ENCODE measurements at places on chromosomes 12 and 14.

- no peak for DNase-seq
These were observed 3.4 kb downstream of the HSD17B6 start for GRCh38 chr12:56766535-56766934.

DNA sequence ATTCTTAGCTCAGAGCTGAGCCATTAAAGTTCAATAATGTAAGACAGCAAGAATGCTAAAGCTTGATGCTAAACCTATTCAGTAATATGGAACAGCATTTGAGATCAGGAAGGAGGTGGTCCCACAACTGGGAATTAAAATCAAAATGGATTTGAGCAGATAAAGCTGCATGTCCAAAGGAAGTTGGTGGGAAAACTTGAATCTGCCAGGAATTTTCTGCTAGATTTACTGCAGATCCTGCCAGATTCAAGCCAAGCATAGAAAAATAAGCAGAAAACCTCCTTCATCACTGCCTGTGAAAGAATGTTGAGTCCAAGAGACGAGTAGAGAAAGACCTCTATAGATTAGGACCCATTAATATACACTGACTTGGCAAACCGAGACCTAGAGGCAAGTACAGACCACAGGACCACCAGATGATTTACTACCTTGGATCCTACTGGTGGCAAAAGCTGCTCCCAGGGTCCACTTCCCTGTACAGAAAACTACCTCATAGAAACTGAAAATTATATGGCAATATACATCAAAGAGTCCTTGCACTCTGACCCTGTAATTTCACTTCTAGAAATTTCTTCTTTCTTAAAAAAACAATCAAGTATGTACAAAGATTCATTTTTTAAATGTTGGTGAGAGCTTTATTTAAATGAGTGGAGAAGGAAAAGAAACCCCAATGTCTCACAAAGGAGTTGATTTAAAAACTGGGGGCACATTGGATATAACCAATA lies 263.2 kb downstream of the DAD1 start:
- no peak for DNase-seq

DNA sequence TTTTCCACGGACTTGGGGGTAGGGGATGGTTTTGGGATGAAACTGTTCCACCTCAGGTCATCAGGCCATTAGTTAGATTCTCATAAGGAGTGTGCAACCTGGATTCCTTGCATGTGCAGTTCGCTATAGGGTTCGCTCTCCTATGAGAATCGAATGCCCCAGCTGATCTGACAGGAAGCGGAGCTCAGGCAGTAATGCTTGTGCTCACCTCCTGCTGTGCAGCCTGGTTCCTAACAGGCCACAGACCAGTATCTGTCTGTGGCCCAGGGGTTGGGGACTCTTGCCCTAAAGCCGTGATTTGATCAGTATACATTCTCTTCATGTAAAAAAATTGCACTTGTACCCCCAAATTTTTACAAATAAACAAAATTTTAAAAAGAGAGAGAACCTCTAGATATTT lies 219.4 kb upstream of the CPNE8 start:
- DNase-seq: no peak

DNA sequence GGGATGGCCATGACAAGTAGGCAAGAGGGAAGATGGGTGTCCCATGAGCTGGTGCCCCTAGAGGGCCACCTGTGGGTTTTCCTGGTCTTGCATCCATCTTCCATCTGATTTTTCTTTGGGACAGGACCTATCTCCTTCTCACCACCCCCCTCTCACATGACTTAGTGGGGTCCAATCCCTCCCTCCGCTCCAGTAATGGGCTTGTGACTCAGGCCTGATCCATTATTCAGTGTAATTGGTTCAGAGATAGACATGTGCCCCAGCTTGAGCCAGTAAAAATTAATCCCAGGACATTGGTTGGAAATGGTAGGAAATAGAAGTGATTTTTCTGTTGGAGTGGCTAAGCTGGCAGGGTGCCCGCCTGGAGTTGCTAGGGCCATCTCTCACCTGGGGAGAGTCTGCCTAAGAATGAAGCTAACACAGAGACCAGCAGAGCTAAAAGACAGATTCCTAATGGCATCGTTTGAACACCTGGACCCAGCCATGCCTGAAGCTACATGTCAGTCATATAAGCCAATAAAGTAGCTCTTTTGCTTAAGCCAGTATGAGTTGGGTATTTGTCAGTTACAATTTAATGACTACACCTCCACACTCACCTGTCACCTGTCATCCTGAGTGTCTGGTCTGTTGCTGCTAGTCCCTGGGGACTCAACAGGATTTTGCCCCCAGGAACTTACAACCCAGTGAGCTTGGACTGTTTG lies 14.7 kb downstream of the RASAL1 start:
- no peak for DNase-seq

- DNase-seq: no peak
These were observed 1.1 kb downstream of the KMT5A start for GRCh38 chr12:123384994-123385376.

GRCh38 chr14:22427771-22428231 lies 161.2 kb downstream of the DAD1 start:
- DNase-seq: no peak

DNA sequence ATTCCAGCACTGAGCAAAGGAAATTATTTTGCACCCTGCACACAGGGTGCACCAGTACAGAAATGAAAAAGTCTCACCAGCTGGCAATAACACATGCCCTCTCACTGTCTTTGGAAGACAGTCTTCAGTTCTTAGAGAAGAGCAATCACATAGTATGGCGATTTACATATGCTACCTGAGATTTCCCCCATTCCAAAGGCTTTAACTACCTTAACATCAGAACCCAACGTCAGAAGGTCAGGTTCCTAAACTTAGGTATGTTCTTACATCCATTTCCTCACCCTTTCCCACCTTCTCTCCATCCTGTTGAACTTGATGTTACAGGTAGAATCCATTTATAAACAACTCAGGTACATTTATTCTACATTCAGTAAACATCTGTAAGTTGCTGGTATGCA lies 167.8 kb downstream of the PAWR start:
- DNase-seq: no peak

DNA sequence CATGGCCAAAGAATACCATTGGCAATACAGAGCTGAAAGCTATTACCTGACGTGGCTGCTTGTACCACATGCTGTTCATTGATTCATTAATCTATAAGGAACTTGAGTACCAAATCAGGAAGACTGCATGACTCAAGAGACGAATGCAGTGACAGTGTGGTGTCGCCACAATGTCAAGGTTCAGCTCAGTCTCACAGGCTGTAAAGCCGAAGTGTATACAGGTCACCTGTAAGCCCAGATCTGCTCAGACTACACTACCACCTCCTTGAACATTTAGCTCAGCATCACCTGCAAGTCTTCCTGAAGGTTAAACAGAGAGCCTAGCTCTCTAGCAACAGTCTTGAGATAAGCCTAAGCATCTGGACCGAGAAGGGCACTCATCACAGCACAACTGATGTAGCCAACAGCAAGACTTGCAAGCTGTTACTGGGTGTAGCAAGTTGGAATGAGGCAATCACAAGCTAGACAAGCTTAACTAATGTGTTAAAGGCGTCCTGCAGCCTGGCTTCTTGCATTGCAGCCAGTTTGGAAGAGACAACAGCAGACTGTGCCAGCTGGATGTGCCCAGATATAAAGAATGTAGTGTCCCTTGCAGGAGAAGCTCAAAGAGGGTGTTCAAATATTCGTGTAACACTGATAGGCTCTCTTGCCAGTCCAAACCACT lies 21.0 kb downstream of the TMTC1 start:
- DNase-seq: no peak

- no peak for DNase-seq
These were observed 72.3 kb downstream of the ANO2 start for GRCh38 chr12:5872745-5873144.

DNA sequence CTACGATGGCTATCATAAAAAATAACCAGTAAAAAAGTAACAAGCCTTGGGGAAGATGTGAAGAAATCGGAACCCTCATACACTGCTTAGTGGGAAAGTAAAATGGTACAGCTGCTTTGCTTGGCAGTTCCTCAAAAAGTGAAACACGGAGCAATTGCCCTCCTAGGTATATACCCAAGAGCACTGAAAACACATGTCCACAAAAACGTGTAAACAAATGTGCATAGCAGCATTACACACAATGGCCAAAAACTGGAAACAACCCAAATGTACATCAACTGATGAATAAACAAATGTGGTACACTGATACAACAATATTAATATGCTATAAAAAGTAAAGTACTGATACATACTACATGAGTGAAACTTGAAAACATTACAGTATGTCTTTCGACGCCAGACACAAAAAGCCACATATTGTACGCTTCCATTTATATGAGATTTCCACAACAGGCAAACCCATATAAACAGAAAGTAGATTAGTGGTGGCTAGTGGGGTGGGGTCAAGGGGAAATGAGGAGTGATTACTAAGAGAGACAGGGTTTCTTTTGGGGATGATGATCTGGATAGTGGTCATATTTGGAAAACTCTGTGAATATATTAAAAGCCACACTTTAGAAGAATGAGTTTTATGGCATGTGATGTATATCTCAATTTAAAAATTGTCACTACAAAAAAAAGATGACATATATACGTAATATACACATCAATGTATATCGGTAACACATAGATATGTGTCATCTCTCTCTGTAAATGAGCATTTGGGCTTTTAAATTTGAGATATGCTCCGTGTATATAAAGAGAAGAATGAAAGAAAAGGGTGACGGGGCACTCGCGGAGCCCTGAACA lies 996 bp downstream of the SLC41A2 start:
- no peak for DNase-seq

DNA sequence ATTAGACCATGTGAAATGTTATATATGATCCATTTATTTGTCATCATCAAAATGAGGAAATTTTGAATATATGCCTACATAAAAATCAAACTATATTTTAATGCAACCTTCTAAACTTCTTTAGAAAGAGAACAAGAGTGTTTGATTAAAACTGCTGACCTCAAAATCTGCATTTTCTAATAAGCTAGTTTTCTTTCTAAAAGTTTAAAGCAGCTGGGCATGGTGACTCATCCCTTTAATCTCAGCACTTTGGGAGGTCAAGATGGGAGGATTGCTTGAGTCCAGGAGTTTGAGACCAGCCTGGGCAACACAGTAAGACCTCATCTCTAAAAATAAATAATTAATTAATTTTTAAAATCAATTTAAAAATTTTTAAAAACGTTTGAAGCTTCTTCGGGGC lies 36.2 kb downstream of the GNPTAB start:
- DNase-seq: no peak

DNA sequence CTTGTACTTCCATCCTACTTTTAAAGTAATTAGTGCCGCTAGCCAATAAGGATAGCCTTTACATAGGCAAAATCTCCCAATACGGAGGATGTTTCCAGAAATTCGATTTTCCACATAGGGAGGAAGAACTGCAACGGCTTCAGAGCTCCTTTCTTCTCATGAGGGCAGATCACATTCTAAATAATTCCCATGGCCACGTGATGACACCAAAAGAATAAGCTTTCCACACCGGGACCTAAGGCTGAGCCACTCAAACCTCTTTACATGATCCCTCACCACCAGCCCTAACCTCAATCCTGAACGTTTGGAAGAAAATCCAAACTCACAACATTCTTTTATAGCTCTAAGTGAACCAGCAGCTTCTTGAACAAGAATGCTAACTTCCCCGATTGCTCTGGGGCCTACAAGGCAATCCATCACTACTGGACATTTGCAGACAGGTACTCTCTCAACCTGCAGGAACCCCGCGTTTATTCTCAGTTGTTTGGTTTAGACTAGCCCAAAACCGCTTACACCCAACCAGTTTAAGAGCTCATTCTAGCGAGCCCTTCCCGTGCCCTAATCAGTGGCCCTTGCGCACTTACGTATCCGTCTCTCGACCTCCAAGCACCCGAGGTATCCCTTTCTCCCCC lies 884 bp downstream of the CAPRIN2 start:
- DNase-seq: no peak

DNA sequence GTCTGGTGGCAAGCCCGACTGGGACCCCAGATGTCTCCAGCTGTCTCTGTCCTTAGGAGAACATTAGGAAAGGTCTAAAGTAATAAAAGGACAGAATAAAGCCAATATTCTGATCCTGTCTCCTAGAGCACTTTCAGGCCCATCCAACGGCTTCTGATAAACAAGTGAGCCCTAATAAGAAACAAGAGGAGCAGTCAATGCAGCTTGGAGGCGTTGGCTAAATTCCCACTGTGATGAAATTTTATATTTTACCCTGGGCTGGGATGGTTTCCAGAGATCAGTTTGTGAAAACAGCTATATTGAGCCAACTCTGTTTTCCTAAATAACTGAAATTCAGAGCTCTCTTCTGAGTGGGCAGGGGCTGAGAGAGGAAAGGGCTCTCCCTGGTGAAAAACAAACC lies 55.5 kb upstream of the SRRM4 start:
- no peak for DNase-seq

GRCh38 chr14:55589171-55589570 lies 9.2 kb downstream of the KTN1 start:
- no peak for DNase-seq

DNA sequence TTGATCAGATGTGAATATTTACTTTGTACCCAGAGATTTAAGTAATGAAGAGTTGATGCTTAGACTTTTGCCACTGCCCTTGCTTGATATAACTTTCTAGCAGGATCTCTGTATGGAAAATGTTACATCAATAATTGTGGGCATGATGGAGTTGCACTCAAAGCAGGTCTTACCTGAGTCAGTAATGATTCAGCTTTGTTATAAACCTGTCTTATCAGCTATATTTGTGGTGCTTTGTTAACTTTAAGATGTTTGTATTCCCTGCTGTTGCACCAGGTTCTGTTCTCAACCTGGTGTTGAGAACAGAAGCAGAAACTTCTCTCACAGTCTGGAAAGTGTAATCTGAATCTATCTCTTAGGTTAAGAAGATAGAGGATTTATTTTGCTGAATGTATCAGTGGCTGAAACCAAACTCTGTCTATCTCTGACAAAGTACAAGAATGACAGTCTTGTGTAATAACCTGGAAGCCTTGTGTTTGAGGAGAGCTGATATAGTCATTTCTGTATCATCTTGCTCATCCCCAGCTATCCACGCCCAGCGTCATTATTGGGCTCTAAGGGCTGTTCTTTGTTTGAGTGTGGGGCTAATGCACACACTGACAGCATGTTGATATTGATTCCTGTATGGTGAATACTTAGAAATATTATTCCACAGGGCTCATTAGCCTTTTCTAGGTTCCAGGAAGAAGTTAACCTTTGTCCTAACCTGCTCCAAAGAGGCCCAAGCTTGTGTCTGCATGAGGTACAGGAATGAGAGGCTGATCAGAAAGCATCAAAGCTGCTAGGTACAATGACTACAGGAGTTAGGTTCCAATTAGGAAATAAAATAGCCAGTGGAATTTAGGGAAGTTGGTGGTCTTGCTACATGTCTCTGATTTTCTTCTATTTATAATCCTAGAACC lies 3.6 kb downstream of the AKAP6 start:
- DNase-seq: no peak

GRCh38 chr12:28650906-28651305 lies 460.6 kb downstream of the CCDC91 start:
- DNase-seq: no peak

DNA sequence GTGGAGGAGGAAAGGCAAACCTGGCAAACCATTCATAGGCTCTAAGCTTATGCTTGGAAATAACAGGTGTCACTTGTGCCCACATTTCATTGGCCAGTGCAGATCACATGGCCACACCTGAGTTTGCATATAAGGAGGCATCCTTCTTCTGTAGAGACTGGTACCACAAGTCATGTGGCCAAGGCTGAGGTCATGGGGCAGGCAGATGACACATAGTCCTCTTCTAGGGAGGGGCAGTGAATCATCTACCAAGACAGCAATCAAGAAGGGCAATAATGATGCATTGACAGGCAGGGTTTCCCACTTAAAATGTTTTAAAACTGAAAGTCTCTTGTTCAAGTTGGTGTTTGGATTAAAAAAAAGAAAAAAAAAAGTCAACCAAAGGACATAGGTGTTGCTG lies 77.3 kb downstream of the DAAM1 start:
- DNase-seq: no peak

Measured in activated gamma-delta T cell treated with Interleukin-2 at 50 U/mL for 16 hours (primary cell).